Stimulated activated naive CD4-positive, alpha-beta T cell treated with Interleukin-2 at 50 U/mL for 16 hours (primary cell): ENCODE measurements at places on chromosomes 7 and 10.

GRCh38 chr10:123134915-123135414 is 805 bp upstream of the HMX3 start:
- no peak for DNase-seq

DNA sequence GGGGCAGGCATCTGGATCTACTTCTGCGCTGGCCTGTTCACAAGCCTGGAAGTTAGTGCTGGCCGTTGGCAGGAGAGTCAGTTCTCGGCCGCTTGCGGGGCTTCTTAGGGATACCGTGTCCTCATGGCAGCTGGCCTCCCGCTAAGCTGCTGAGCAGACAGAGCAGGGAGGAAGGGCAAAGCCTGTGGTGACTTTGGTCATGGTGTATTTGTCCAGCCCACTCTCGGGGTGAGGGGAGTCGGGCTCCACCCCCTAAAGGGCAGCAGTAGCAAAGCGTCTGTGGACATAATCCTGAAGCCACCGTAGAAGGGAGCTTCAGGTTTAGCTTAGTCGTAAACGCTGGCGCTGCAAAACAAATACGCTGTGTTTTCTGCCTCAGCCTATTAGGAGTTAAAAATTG is 12.2 kb downstream of the UBE3C start:
- no peak for DNase-seq

DNA sequence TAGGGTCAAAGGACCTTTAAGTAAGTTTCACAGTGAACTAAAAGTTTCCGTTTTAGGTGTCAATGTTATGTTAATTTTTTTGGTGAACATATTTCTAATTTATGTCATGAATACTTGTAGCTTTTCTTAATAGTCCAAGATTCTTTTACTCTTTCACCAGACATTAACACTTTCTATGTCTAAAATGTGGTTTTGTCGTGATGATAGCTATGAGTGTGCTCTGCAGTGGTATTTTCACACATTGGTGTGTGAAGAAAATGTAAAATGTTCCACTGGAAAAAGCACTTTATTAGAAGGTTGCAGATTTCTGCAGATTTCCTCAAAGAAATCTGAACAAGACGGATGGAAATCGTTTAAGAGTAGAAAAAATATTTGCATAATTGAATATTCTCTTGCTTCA is 561.0 kb upstream of the ANKRD30A start:
- no peak for DNase-seq

GRCh38 chr7:91374321-91374989 is 110.2 kb downstream of the FZD1 start:
- no peak for DNase-seq

DNA sequence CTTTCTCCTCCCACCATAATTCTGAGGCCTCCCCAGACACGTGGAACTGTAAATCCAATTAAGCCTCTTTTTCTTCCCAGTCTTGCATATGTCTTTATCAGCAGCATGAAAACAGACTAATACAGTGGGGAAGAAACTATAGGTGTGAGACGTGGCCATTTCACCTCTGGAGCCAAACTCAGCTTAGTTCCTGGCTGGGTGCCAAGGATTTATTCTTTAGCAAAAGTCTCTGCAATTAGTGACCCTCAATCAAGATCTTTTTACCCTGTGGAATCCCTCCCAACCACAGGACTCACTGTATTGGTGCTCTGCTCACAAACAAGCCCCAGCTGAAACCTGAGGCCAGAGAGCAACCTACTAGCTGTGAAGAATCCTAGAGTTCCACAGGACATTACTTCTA is 28.1 kb upstream of the SFTPD start:
- no peak for DNase-seq
